A172 (cell line): ENCODE measurements at places on chromosomes 4 and X. TPM values are rescaled to one million over a fixed set of nuclear protein-coding genes. Genes with fewer than 3 reads are reported as not detected.

GRCh38 chrX:148774276-148774675, 273.9 kb downstream of the AFF2 start:
- DNase-seq: peak; percentile 20

GRCh38 chr4:78567500-78568060, 16.0 kb downstream of the ANXA3 start:
- no peak for DNase-seq

- DNase-seq: peak; percentile 13
Measured at GRCh38 chr4:80215449-80216052, 18.2 kb downstream of the PRDM8 start.

- peak; percentile 38 for DNase-seq
Measured at GRCh38 chr4:150569384-150569987, 12.5 kb upstream of the MAB21L2 start.

GRCh38 chr4:172760512-172760911, 408.1 kb upstream of the GALNT7 start:
- DNase-seq: no peak

Gene TRPC3
- total RNA-seq: 0.57 and 0.98 TPM in 2 replicates

Gene C4orf54
- 0.29 TPM in 1 of 2 replicates, not detected in the other for total RNA-seq

Gene ASB9
- 25.4 and 33.8 TPM in 2 replicates for total RNA-seq

Gene NHSL2
- not detected in 2 replicates for total RNA-seq
